A549 treated with RU486 at 1 μM for 4 hours (cell line): ENCODE measurements at places on chromosomes 11 and 22. TPM values are rescaled to one million over a fixed set of nuclear protein-coding genes. Genes with fewer than 3 reads are reported as not detected.

The HIPK3 gene
- 10.6 to 17.4 TPM (median 16.5 TPM) in 5 replicates for total RNA-seq

The CREB3L1 gene
- 3.9 to 6.2 TPM (median 5.2 TPM) in 5 replicates for total RNA-seq

The VPREB1 gene
- not detected in 5 replicates for total RNA-seq

The TNRC6B gene
- 4.1 to 5.2 TPM (median 4.8 TPM) in 5 replicates for total RNA-seq

The NCAM1 gene
- not detected in 5 replicates for total RNA-seq

The C11orf42 gene
- total RNA-seq = not detected in 5 replicates

The KCNC1 gene
- 0.07 to 0.18 TPM (median 0.07 TPM) in 5 replicates for total RNA-seq

The C11orf97 gene
- not detected in 5 replicates for total RNA-seq
